ENCODE measurements at places on chromosomes 3 and 15.

GRCh38 chr3:132006605-132007204, 28.1 kb downstream of the CPNE4 start:
- no peak for DNase-seq

DNA sequence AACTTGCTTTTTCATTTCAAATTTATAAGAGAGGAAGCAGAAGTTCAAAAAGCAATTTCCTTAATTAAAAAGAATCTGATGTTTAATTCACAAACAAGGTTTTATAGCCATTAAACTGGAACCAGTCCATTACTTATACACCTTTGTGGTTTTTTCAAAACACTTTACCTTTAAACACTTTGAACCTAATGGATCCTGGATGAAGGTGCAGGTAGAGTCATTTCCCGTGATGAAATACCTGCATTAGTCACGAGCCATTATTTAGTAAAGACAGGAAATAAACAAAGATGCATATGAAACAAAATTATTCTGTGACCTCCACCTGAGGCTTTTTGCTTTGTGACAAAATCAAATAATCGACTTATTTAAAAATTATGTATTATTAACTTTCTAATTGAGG, 341.7 kb upstream of the UBE2E2 start:
- no peak for DNase-seq

GRCh38 chr3:120460181-120460790, 9.5 kb upstream of the FSTL1 start:
- DNase-seq, result no peak

DNA sequence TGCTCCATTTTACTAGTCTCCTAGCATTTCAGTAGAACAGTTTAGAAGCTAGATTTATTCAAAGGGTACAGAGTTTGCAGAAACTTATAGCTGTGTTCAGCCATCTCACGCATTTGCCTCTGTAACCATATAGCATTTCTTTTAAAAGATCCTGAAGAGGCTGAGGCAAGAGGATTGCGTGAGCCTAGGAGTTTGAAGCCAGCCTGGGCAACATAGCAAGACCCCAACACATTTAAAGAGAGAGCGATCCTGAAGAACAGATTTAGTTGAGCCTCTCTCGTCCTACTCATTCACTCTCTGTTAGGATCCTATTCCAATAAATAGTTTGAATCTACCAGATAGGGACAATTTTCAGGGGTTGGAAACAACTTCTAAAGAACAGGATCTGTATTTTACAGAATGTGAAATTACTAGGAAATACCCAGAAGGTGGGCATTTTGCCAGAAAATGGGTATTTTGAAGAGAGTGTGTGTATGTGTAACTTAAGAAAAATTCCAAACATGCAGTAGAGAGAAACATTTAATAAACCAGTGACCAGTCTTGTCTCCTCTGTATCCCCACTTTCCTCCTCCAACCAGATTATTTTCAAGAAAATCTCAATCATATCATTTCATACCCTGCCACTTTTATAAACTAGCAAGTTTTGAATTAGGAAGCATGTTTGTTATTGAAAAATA, 4.5 kb downstream of the EIF3J start:
- no peak for DNase-seq

- DNase-seq, result no peak
Observed at GRCh38 chr3:73364517-73364916, 260.2 kb downstream of the PDZRN3 start.

All from stimulated activated CD4-positive, alpha-beta T cell treated with anti-CD3 and anti-CD28 coated beads, Interleukin-1b, Interleukin-23, amount 100 ng/mL, for 24 hours (primary cell).